ENCODE measurements at places on chromosomes 3 and 15.

DNA sequence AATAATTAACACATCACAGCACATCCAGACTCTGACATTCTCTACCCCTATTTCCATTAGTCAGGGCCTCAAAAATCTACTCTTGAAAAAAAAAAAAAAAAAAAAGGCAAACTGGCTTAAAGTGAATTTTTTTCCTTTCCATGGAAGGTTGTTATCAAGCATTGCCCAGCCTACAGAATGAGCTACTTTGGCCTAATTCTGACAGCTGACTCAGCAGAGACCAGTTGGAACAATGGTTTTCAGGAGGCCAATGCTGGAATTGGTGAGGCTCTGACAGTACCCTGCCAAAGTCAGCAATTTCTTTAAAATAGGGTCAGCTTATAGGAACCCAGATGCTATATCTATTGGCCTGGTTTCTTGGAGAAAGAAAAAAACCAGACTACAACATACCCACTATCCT is 454.7 kb downstream of the MAGI1 start:
- H3K27ac ChIP-seq = no peak overlapping the region
- peaks cover 12% of the 10 kb centered on the region for H3K4me1 ChIP-seq
- no peaks in the 10 kb centered on the region for H3K27me3 ChIP-seq
- no peaks in the 10 kb centered on the region for H3K36me3 ChIP-seq
- H3K4me3 ChIP-seq = no peak overlapping the region

GRCh38 chr3:140708815-140709214 is 31.0 kb downstream of the TRIM42 start:
- no peak overlapping the region for H3K27ac ChIP-seq
- H3K4me1 ChIP-seq = no peaks in the 10 kb centered on the region
- no peaks in the 10 kb centered on the region for H3K36me3 ChIP-seq
- no peaks in the 10 kb centered on the region for H3K27me3 ChIP-seq

DNA sequence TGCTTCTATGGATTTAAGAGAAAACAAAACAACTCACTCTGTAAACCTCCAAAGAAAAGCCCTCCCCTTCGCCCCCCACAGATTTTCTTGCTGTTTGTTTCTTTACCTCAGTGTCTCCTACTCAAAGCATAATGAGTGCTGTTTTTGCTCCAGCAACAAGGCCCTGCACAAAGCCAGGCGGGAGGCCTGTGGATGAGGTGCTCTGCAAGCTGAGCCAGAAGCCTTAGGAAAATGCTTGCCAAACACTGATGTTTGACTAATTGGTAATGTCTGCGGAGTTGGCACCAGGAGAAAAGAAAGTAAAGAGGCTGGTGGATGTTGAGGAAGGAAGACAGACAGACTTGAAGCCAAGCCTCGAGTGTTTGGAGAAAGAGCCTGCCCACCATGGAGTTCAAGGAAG is 99.7 kb downstream of the RARB start:
- peaks cover 18% of the 10 kb centered on the region for H3K4me1 ChIP-seq
- no peak overlapping the region for H3K4me3 ChIP-seq

DNA sequence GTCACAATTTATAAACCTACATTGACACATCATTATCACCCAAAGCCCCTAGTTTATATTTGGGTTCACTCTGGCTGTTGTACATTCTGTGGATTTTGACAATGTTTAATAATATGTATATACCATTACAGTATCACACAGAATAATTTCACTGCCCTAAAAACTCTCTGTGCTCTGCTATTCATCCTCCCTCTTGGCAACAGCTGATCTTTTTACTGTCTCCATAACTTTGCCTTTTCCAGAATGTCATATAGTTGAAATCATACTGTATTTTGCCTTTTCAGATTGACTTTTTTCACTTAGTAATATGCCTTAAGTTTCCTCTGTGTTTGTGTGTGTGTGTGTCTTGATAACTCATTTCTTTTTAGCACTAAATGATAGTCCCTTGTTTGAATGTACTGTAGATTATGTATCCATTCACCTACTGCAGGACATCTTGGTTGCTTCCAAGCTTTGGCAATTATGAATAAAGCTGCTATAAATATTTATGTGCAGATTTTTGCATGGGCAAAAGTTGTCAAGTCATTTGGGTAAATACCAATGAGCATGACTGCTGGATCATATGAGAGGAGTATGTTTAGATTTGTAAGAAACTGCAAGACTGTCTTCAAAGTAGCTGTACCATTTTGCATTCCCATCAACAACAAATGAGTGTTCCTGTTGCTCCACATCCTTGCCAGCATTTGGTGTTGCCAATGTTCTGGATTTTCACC is 9.5 kb downstream of the PARP15 start:
- H3K27ac ChIP-seq = no peak overlapping the region
- DNase-seq = no peak
- no peaks in the 10 kb centered on the region for H3K36me3 ChIP-seq
- H3K27me3 ChIP-seq = no peaks in the 10 kb centered on the region

DNA sequence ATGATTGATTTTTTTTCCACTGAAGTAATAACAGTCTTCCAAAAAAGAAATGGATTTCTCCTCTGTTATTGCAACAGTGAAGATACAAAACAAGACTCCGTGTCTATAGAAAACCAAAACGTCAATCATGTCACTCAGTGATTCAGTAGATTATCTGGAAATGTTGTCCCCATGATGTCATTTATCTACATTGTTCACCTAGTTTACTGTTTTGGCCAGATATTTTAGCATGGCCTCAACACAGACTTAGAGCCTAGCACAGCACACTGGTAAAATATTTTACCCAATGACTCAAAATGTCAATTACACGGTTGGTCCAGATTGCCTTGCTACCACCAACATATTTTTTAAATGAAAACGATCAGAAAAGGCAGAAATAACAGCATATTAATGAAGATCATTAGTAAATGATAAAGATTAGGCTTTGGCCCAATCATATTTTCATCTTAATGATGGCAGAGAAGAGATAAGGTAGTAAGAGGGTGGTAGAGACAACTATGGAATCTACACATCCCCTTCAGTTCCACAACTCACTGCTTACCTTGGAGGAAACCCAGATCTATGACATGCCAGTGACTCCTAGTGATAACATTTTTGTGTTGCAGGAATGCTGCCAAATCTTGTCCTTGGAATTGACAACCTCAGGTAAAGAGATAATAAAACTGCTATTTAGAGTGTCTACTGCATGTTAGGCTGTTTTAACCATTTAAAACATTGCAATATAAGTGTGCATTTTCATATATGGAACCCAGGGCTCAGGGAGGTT is 347.7 kb upstream of the ARPP21 start:
- H3K4me3 ChIP-seq = no peak overlapping the region
- no peaks in the 10 kb centered on the region for H3K4me1 ChIP-seq
- no peaks in the 10 kb centered on the region for H3K36me3 ChIP-seq
- H3K27me3 ChIP-seq = no peaks in the 10 kb centered on the region
- no peak overlapping the region for H3K27ac ChIP-seq

GRCh38 chr15:85002517-85002916 is 20.9 kb downstream of the PDE8A start:
- peaks cover 9% of the 10 kb centered on the region for H3K4me1 ChIP-seq
- H3K27ac ChIP-seq = no peak overlapping the region
- no peaks in the 10 kb centered on the region for H3K36me3 ChIP-seq
- no peak overlapping the region for H3K4me3 ChIP-seq
- no peak for DNase-seq

DNA sequence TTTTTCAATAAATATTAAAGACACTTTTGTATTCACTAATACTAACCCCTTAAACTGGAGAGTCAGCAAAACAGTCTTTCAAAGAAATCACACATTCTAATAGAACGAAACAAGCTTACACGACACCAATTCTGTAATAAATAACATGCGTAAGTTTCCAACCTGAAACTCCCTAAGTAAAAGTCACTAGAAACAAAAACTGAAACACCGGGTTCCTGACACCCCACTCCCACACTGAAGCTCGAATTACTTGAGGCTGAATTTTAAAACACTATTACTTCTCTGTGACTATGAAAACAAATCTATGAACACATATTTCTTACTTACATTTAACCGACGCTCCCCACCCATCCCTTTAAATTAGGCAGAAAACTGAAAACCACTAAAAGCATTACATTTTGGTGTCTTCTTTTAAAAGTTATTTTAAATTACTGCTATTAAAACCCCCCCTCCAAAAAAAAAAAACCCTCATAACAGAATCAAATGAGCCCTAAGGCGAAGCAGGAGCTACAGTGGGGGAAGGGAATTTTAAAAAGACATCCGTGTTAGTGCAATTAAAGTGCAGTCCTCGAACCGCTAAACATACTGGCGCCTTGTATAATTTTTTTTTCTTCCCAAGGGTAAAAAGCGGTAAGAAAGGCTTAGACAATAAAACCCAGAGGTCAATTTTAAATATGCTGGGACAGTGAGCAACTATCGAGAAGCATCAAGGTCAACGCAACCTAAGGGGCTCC is 878 bp downstream of the SPPL2A start:
- no peak overlapping the region for H3K27ac ChIP-seq
- peaks cover 9% of the 10 kb centered on the region for H3K4me1 ChIP-seq

DNA sequence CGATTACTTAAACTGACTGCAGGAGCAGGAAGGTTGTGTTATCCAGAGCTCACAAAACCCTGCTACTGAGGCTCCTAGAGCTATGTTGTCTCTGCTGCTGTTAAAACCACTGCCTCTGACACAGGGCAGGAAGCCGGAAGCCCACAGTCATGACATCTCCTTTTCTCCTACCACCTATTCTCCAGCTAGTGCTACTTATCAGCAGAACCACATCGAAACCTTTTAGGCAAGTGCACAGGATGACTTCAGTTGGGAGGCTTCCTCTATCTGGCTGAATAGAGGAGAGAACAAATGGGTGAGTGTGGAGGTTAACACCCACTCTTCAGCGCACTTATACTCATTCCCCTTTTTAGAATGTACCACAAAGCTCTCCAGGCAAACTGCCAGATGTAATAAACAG is 638.0 kb downstream of the OTOL1 start:
- no peak for DNase-seq
- H3K27ac ChIP-seq = no peak overlapping the region
- H3K27me3 ChIP-seq = no peaks in the 10 kb centered on the region
- no peaks in the 10 kb centered on the region for H3K36me3 ChIP-seq
- H3K4me1 ChIP-seq = peaks cover 5% of the 10 kb centered on the region
- no peak overlapping the region for H3K4me3 ChIP-seq

- DNase-seq = no peak
- peaks cover 13% of the 10 kb centered on the region for H3K27me3 ChIP-seq
- H3K4me1 ChIP-seq = peaks cover 22% of the 10 kb centered on the region
- H3K27ac ChIP-seq = no peak overlapping the region
- no peak overlapping the region for H3K4me3 ChIP-seq
Measured at GRCh38 chr3:31129241-31129640, 234.8 kb upstream of the GADL1 start.

DNA sequence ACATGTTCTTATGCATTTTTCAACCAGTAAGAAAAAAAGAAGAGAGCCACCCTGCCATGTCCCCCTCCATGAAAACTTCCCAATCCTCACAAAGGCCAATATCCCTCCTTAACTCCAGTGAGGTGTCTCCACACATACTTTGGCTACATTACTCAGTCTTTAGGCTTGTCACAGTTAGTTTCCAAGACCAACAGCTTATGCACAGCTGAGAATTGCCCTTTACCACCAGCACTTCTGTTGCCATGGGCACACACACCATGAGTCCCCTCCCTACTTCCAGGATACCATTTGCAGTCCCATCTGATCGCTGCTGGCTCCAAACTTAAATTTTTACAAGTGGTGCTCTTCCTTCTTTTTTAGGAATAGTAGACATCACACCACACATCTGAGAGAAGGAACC is 150.3 kb upstream of the STRIT1 start:
- no peak overlapping the region for H3K27ac ChIP-seq
- no peak for DNase-seq
- no peaks in the 10 kb centered on the region for H3K27me3 ChIP-seq
- H3K4me1 ChIP-seq = no peaks in the 10 kb centered on the region
- H3K4me3 ChIP-seq = no peak overlapping the region
- no peaks in the 10 kb centered on the region for H3K36me3 ChIP-seq

DNA sequence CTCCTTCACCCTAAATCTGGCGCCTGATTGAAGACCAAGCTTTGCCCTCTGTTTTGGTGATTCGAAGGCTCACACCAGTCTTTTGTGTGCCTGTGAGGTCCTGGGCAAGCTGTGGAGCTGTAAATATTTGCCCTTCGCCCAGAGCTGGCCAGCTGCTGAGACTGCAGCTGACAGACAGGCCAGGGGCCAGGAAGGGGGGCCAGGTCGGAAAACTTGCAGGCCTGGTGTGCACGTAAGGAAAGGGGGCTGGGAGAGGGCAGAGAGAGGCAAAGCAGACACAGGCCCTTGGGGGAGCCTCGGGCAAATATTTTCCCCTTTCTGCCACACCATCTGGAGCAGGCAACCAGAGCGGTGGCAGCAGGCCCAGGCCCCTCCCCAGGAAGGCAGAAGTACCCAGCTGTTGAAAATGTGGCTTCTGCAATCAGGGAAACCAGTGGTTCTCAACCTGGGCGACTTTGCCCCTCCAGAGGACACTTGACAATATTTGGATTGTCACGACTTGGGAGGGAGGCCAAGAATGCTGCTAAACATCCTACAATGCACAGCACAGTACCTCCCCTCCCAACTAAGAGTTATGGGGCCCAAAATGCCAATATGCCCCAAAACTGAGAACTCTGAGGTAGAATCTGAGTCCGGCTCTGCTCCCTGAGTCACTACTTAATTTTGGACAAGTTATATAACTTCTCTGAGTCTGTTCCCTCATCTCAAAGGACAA is 2.5 kb downstream of the PDZRN3 start:
- peaks cover 22% of the 10 kb centered on the region for H3K4me1 ChIP-seq
- DNase-seq = peak; percentile 54
- no peak overlapping the region for H3K4me3 ChIP-seq
- H3K27ac ChIP-seq = no peak overlapping the region
- H3K27me3 ChIP-seq = peaks cover 22% of the 10 kb centered on the region
